ENCODE measurements at places on chromosomes 12 and 14.

- peak; percentile 40 for DNase-seq
These were observed 781 bp downstream of the NPAS3 start for GRCh38 chr14:32939254-32940065.

GRCh38 chr12:71567537-71567936 is 96.1 kb downstream of the ZFC3H1 start:
- DNase-seq: no peak

DNA sequence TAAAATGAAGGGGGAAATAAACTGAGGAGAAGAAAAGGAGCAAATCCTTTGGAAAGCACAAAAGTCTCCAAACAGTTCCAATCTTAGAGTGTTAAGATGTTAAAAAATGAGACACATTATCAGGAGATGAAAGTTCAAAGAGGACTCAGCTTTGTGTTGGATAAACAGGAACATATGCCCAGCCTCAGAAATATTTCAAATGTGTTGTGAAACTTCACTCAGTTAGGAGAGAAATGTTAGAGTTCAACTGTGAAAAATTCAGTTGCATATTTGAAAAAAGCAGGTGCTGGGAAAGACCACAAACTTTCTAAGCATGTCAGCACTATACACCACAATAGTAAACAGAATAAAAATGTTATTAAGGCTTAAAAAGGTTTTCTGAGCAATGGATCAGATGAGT is 136.8 kb upstream of the PRKD1 start:
- DNase-seq: no peak

DNA sequence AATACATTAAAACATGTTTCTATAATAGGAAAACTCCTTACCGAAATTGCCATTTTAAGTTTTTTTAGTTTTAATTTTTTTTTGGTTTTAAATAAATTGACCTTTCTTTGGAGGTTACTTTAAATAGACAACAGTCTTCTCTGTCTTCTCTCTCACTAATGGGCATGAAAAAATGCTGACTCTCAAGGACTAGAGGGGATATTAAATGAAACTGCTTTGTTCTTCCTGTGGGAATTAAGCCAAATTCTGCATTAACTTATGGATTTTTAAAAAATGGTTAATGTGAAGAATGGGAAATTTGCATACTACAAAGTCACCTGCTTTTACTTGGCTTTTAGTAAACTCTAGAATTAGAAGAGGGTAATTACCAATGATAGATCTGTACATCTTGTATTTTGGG is 378.9 kb downstream of the TMTC2 start:
- DNase-seq: no peak

GRCh38 chr14:24353559-24354481 is 14.0 kb upstream of the RIPK3 start:
- DNase-seq: no peak

- DNase-seq: peak; percentile 62
These were observed 40.7 kb downstream of the LRRIQ1 start for GRCh38 chr12:85076688-85077430.

- DNase-seq: no peak
These were observed 24.5 kb downstream of the LRTM2 start for GRCh38 chr12:1844661-1845409.

GRCh38 chr12:102059343-102059742 is 2.4 kb downstream of the WASHC3 start:
- DNase-seq: no peak

DNA sequence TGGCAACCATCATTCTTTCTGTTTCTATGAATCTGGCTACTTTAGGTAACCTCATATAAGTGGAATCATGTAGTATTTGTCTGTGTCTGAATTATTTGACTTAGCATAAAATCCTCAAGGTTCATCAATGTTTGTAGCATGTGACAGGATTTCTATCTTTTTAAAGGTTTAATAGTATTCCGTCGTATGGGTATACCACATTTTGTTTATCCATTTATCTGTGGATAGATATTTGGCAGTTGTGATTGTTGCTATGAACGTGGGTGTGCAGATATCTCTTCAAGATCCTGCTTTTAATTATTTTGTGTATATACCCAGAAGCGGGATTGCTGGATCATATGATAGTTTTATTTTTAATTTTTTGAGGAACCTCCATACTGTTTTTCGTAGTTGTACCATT is 421.7 kb downstream of the PCNX1 start:
- DNase-seq: no peak

DNA sequence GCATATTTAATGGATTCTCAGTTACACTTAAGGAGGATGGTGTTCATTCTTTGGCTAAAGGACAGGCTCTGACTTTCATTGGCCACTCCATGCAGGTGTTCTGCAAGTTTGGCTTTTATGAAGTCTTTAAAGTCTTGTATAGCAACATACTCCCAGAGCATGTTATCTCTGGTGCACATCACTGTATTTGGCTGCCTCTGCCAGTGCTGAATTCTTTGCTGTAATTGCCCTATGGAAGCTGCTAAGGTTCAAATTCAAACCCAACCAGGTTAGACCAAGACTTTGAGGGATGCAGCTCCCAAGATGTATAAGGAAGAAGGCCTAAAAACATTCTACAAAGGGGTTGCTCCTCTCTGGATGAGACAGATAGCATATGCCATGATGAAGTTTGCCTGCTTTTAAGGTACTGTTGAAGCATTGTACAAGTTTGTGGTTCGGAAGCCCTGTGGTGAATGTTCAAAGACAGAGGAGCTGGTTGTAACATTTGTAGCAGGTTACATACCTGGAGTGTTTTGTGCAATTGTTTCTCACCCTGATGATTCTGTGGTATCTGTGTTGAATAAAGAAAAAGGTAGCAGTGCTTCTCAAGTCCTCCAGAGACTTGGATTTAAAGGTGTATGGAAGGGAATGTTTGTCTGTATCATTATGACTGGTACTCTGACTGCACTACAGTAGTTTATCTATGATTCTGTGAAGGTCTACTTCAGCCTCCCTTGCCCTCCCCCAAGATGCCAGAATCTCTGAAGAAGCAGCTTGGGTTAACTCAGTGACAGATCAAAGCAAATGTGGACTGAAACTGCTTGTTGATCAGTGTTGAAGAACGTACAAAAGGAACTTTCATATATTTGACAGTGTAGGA is 19.4 kb downstream of the TMEM116 start:
- no peak for DNase-seq

DNA sequence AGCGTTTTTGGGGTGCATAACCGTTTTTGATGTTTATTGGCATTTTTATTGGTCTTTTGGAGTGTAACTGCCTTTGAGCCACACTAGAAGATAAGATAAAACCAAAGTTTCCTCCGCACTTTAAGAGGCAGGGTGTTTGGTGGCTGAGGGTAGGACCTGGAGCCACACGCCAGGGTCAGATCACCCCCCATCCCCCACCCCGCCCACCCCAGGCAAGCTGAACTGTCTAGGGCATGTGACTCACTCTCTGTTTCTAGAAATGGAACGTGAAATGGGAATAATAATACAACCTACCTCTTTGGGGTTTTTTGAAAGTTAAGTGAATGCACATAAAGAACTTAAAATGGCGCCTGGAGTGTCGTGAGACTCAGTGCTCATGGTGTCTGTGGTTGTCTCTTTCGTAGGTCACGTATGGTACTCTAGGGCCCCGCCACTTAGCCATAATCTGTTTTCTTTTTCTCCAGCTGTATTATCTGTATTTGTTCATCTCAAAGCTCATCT is 56.0 kb downstream of the PPP2R5C start:
- no peak for DNase-seq

GRCh38 chr14:103298620-103299019 is 35.4 kb upstream of the EIF5 start:
- DNase-seq: no peak

GRCh38 chr14:91681893-91682563 is 49.9 kb downstream of the CATSPERB start:
- no peak for DNase-seq

GRCh38 chr12:111434680-111435338 is 29.1 kb downstream of the SH2B3 start:
- peak; percentile 82 for DNase-seq

DNA sequence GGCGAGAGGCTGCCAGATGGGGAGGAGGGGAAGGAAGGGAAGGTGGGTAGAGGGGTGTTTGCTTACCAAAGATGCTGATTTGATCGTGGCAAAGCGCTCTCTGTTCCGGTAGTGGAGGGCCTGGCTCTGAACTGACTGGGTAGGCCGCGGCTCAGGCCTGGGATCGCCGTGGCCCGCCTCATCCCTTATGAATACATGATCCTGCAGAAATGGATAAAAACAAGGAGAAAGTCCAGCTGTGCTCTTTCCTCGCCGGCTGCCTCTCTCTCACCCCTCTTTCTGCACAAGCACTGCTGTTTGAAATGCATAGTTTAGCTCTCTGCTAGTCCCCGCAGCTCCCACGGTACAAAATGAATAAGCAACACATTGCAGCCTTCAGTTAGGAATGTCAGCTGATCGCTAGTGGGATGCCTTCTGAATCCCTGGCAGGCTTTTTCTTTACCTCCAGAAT is 53.8 kb downstream of the PEBP1 start:
- DNase-seq: peak; percentile 35

DNA sequence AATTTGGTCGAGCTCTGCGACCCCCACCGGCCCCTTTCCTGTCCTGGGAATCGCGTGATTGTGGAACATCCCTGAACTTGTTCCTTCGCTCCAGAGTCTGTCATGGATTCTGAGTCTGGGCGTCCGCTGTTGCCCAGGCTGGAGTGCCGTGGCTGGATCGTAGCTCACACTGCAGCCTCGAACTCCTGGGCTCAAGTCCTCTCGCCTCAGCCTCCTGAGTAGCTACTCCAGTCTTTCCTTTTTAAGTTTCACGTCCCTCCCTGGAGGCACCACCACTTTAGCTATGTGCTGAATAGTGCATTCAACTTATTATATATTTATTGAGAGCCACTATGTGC is 698 bp downstream of the ACOT6 start:
- no peak for DNase-seq

GRCh38 chr14:77985211-77985615 is 185.0 kb upstream of the NRXN3 start:
- DNase-seq: peak; percentile 16

- DNase-seq: no peak
These were observed 155.0 kb upstream of the TMEM132C start for GRCh38 chr12:128111951-128112350.

DNA sequence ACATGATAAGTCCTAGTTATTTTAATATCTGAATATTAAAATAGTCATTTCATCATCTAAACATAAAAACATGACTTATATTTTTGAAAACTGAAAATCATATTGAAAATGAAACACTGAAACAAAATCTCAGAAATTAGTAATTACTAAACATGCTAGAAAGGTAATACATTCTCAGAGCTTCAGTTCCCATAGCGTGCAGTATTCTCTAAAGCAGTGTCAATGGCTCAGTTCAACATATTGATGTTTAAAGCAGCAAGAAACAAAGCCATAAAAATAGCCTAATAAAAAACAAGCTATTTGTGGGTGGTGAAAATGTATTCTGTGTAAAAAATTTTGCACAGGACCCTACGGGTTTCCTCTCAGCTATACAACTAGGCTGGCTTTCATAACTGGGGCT is 1337.4 kb downstream of the FSCB start:
- no peak for DNase-seq

GRCh38 chr14:78983126-78983525 is 813.0 kb downstream of the NRXN3 start:
- DNase-seq: no peak

DNA sequence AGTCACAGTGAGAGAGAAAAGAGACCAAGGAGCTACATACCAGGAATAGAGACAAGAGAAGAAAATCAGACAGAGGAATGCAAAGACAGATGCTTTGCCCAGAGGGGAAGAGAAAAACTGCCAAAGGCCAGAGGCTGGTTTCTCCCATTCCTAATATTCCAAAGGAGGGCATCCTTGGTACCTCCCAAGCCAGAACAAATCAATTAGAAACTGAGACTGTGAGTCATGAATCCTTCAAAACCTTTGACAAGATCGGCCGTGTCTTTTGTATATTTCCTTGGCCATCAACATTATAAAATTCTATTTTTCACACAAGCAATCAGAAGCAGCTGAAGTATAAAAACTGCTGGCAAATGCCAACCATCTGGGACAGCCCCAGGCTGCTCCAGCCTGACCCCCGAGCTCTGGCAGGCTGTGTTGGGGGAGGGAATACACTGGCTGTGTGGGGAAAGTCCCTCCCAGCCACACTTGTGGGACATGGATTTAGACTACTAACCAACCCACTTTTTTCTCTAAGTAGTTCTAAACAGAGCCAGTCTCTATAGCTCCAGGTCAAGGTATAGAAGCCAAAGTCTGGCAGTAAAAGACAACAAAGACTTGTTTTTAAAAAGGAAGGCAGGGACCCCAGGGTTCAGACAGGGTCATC is 13.7 kb downstream of the POMT2 start:
- no peak for DNase-seq

- no peak for DNase-seq
These were observed 8.6 kb downstream of the GIT2 start for GRCh38 chr12:109987615-109988014.

All from DMS153 (cell line).